CD8-positive, alpha-beta memory T cell (primary cell): ENCODE measurements at places on chromosomes 2 and 18. TPM values are rescaled to one million over a fixed set of nuclear protein-coding genes. Genes with fewer than 3 reads are reported as not detected.

Gene SEC11C
- total RNA-seq = 177 TPM

DNA sequence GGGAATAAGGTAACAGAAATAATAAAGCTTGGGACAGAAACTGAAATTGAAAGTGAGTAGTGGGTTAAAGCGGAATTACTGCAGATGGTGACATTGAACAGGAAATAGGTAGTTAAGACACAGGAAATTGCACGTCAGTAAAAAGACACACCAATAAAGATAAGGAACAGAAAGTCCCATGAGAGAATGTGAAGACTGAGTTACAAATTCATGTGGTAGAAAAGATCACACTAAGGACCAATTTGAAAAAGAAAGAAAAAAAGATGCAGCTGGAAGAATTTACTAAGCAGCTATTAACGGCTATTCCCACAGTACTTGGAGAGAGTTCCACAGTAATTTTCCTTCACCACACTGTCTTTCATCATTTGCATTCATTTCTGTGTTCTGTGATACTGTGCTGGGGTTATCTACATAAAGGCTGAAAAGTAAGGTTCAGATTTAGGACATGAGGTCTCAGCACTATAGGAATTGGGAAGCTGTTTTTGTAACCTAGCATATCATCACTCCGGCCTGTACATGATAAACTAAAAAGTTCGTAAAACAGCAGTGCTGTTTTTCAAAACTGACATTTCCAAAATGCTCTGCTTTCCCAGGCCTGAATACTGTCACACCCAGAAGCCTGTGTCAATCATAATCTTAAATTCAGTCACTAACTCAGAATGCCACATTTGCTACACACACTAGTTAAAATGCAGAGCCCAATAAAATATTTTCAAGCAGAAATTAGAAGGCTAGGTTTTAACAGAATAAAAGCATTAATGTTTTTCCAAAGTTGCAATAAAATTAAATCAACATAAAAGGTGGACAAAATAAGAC, 42.9 kb downstream of the SRBD1 start:
- peak overlapping the region; percentile 55 for H3K4me3 ChIP-seq
- peaks cover 17% of the 10 kb centered on the region for H3K4me1 ChIP-seq
- DNase-seq = peak; percentile 76
- no peaks in the 10 kb centered on the region for H3K36me3 ChIP-seq
- H3K27me3 ChIP-seq = no peaks in the 10 kb centered on the region

Gene MOGAT1
- total RNA-seq = not detected

Gene SP3
- 98.4 TPM for total RNA-seq

GRCh38 chr2:217568289-217568971, 434.4 kb downstream of the TNS1 start:
- H3K36me3 ChIP-seq = no peaks in the 10 kb centered on the region
- H3K27me3 ChIP-seq = no peaks in the 10 kb centered on the region
- H3K4me3 ChIP-seq = no peak overlapping the region
- no peaks in the 10 kb centered on the region for H3K4me1 ChIP-seq

DNA sequence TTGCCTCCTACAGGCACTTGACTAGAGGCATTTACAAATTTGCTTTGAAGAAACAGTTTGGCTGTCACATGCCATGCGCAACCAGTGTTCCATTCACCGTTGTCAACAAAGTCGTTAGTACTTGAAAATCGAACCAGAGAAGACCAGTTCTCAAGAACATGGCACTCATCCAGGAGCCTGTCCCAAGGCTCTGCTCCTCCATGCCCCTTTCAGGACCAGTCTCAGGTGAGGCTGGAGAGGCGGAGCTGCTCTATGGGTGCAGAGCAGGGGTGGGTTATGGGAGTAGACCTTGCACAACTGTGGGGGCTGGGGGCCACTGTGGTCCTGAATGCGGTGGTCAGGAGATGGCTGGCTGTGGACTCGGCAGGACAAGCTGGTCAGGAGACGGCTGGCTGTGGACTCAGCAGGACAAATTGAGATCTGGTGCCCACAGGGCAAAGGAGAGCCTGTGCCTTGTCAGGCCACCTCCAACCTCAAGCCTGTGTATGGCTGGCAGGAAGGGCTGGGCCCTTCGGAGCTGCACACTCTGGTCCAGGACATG, 12.3 kb upstream of the ATP9B start:
- H3K27me3 ChIP-seq = no peaks in the 10 kb centered on the region
- H3K4me3 ChIP-seq = no peak overlapping the region
- H3K4me1 ChIP-seq = no peaks in the 10 kb centered on the region
- DNase-seq = no peak

- peaks cover 10% of the 10 kb centered on the region for H3K4me1 ChIP-seq
- H3K27ac ChIP-seq = no peak overlapping the region
- H3K4me3 ChIP-seq = no peak overlapping the region
- DNase-seq = no peak
Measured at GRCh38 chr2:70460333-70460732, 93.3 kb downstream of the TGFA start.

- no peaks in the 10 kb centered on the region for H3K27me3 ChIP-seq
- no peak overlapping the region for H3K27ac ChIP-seq
- H3K36me3 ChIP-seq = no peaks in the 10 kb centered on the region
- H3K4me1 ChIP-seq = no peaks in the 10 kb centered on the region
- DNase-seq = no peak
- no peak overlapping the region for H3K4me3 ChIP-seq
Measured at GRCh38 chr18:74414953-74415515, 42.1 kb downstream of the DIPK1C start.

DNA sequence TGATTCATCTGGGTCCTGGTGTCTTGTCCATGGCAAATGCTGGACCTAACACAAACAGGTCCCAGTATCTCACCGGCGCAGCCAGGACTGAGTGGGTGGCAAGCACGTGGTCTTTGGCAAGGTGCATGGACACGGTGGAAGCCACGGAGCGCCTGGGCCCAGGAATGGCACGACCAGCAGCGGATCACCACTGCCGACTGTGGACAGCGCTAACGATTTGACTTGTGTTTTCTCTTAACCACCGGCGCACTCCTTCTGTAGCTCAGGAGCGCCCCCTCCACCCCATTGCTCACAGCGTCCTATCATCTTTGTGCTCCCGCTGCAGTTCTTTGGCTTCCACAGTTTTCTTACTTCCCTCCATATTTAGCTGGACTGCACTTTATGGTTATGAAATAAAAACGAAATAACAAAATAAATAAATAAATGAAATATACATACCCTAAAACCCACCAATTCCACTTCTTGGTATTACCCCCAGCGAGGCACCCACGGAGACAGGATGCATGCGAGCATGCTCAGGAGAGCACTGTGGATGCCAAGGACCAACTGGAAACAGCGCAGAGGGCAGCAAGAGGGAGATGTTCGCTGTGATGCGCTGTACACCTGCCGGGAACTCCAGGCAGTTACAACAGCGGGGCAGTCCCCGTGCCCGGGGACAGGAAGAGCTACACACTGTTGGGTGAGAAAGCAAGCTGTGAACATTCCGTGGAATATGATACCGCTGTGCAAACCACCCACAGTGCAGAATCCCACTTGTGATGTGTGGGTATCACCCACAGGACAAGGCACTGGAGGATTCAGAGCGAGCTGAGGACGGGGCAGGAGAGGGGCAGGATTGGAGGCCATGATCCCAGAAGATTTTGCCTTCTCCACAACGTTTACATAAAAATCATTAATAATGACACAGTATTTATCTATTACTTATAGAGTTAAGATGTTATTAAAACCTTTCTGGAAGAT, 7.0 kb upstream of the CIDEA start:
- no peak overlapping the region for H3K4me3 ChIP-seq
- H3K4me1 ChIP-seq = no peaks in the 10 kb centered on the region
- H3K36me3 ChIP-seq = no peaks in the 10 kb centered on the region
- no peak for DNase-seq
- H3K27ac ChIP-seq = no peak overlapping the region

DNA sequence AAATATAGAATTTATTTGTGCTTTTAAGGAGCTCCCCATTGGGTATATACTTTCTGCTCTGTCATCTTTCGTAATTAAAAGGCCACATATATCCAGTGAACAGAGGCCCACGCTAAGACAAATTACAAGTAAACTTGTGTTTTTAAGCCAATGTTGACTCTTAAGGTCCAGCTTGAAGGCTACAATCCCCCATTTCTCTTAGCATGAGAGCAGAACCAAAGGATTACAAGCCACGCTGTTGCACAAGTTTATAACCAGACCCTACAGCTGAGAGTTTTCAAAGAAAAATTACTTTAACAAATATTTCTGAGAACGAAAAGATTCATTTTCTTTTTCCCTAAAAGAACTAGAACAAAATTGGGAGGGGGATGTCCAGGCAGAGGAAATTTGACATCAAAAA, 471.0 kb downstream of the TXNL1 start:
- no peak overlapping the region for H3K27ac ChIP-seq
- no peaks in the 10 kb centered on the region for H3K36me3 ChIP-seq
- no peak overlapping the region for H3K4me3 ChIP-seq
- H3K4me1 ChIP-seq = no peaks in the 10 kb centered on the region
- no peak for DNase-seq
- H3K27me3 ChIP-seq = no peaks in the 10 kb centered on the region

GRCh38 chr2:36355151-36355889, at the start of gene CRIM1:
CRIM1 (plus strand) TSS chr2:36355778; CDS start chr2:36356293, 515 bp downstream.
- H3K27ac ChIP-seq = no peak within 1 kb of the TSS
- peak within 1 kb of the TSS; percentile 68 for H3K4me3 ChIP-seq
- H3K4me1 ChIP-seq = peaks cover 20% of the 10 kb centered on the region
- peak; percentile 58 for DNase-seq
- no peaks in the 10 kb centered on the region for H3K36me3 ChIP-seq
- H3K27me3 ChIP-seq = peaks cover 4% of the 10 kb centered on the region

Gene STRADB
- 22.3 TPM for total RNA-seq

Gene TNFRSF11A
- 2.5 TPM for total RNA-seq

DNA sequence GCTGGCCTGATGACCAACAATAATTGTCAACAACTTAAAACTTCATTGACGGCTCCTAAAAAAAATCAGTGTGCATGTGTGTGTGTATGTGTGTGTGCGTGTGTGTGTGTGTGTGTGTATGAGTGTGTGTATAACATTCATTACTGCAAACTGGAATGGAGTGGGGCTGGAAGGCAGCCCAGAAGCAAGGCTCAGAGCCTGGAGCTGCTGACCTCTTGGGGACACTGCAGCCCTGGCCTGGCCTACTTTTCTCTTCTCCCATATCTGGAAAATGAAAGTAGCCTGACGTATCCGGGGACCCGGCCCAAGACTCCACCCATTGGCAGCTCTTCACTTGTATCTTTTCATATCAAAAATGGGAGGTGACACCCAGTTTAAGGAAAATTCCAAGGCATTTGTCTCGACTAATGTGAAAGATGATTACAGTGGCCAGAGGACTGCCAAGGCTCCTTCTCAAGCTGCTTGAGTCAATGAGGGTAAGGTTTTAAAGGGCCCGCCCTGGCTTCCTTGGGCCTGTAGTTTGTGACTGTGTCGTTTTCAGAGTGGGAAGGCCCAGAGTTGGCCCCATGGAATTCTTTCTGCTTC, 72.4 kb upstream of the IL1R1 start:
- H3K27ac ChIP-seq = peak overlapping the region; percentile 67
- no peaks in the 10 kb centered on the region for H3K4me1 ChIP-seq
- no peaks in the 10 kb centered on the region for H3K36me3 ChIP-seq
- DNase-seq = no peak

GRCh38 chr2:236903978-236904377, 181.7 kb upstream of the COPS8 start:
- H3K27ac ChIP-seq = no peak overlapping the region
- H3K36me3 ChIP-seq = no peaks in the 10 kb centered on the region
- no peaks in the 10 kb centered on the region for H3K27me3 ChIP-seq
- DNase-seq = no peak

Gene STRN
- 28.3 TPM for total RNA-seq

- H3K4me1 ChIP-seq = no peaks in the 10 kb centered on the region
- no peak overlapping the region for H3K27ac ChIP-seq
- H3K36me3 ChIP-seq = no peaks in the 10 kb centered on the region
- DNase-seq = no peak
- H3K27me3 ChIP-seq = no peaks in the 10 kb centered on the region
Measured at GRCh38 chr2:159817283-159817682, 19.3 kb upstream of the CD302 start.

DNA sequence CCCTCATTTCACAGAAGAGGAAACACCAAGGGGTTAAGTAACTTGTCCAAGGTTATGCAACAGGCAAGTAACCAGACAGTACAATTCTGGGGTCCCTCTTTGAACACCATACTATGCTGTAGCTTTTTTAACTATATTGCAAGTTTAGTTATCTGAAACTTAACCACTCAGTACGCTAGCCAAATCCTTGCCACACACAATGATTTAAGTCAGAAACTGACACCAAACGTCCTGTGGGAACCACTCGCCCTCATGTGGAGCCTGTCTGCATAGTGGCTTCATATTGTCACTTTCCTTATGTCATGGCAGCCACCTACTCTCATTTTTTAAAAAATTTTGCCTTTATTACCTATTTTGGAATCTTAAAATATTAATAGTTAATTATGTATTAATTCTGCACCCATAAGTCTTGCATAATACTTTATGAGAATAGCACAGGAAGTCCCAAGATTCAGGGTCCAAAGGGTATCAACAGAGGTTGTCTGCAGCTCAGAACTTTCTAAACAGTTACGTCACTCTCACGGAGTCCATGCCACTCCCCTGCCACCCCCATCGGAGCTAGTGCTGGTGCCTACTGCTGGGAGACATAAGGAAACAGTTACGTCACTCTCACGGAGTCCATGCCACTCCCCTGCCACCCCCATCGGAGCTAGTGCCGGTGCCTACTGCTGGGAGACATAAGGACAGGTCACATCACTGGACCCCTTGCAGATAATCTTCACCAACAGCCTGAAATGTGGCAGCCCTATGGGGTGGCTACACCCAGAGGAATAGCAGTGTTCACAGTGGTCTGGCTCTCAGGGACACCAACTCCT, 99.0 kb downstream of the L3MBTL4 start:
- H3K4me3 ChIP-seq = no peak overlapping the region
- H3K4me1 ChIP-seq = no peaks in the 10 kb centered on the region
